NCI-H510A (cell line): ENCODE measurements at places on chromosomes 11 and 22.

- no peak for DNase-seq
Measured at GRCh38 chr11:72784662-72785061, 9.2 kb downstream of the STARD10 start.

DNA sequence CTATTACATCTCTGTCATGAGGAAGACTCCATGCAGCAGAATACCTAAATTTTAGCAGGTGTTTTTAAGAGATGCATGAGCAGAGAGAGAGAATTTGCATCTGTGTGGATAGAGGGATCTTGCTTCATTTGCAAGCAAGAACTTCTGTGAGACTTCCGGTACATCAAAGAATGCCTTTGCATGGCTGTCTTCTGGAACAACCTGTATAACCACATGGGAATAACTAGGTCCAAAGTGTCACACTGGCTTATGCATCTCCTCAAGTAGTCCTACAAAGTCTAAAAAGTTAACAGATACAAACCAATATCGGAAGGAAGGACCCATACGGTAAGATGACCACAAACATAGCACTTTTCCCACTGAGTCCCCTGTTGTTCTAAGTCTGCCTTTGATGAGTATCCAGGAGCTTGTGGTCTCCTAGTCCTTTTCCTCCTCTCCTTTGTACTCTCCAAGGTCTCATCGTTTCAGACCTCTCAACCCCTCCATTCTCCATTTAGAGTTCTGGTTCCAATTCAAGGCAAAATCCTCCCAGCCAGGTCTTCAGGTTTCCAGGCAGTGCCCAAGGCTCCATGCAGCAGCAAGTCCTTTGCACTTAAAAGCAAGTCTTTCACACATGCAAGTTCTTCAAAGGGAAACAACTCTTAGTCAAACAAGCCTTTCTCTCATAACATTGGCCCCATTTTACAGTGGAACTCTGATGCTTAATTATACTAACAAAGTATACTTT, 581.7 kb upstream of the ARHGAP42 start:
- DNase-seq: no peak

DNA sequence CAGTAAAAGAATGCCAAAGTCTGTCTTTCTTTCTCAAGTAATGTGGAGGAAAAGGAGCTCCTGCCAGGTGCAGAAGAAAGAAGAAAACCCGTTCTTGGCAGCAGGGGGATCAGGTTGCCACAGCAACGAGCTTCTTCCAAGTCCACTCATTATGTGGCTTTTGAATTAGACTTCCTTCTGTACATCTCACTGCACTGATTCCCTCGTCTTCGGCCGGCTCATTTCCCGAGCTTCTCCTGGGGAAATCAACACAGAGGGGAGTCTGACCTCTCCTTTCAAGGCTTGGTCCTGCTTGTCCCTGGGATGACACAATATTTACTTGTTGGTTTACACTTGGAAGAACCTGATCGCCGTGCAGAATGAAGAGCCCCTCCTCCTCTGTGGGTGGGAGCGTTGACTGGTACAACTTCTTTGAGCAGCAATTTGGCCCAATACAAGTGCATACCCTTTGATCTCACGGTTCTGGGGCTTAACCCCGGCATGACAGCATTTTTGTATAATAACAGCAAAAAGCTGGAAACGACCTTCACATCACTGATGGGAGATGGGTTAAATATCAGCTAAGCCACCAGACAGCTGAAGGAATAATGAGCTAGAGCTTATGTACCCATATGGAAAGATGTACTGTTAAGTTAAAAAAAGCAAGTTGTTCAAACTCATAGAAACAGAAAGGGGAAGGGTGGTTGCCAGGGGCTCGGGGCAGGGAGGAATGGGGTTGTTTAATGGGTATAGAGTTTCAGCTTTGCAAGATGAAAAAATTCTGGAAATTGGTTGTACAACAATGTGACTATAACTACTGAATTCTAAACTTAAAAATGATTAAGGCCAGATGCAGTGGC, 35.4 kb downstream of the MCHR1 start:
- DNase-seq: no peak

- no peak for DNase-seq
Measured at GRCh38 chr11:12087075-12088004, 23.1 kb upstream of the MICAL2 start.

GRCh38 chr11:113685654-113686359, 20.3 kb downstream of the TMPRSS5 start:
- no peak for DNase-seq

- no peak for DNase-seq
Measured at GRCh38 chr11:121163658-121164308, 62.7 kb downstream of the TECTA start.

DNA sequence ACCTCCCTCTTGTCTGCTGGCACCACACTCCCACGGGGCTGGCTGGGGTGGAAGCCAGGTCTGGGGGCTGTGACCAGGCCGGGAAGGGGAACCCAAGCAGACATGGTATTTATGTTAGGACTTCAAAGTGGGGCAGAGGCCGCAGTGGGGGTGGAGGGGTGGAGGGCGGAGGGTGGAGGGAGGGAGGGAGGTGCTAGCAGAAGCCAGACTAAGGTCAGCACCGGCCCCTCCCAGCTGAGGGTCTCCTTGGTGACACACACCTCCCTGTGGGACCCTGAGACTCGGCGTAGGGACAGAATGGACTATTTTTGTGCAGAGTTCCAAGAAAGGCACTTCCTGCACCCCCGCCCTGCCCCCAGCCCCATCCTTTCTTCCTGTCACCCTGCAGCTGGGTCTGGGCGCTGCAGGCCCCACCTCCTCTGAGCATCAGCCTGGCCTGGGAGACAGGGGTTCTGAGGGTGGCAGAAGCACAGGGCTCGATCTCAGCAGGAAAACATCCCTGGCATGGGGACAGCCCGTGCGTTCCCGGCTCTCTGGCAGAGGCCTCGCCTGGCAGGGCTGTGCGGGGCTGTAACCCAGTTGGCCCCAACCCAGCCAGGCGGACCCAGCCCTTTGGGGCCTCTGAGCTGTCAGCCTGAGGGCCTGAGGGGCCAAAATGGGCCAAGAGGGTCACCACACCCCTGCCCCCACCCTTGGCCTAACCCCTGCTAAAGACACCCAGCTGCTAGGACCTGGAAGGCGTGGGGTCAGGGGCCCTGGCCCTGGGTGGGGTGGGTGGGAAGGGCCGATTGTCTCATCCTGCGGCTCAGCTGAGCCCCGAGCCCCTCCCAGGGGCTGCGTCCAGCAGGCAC, 9.6 kb upstream of the CD248 start:
- DNase-seq: no peak

DNA sequence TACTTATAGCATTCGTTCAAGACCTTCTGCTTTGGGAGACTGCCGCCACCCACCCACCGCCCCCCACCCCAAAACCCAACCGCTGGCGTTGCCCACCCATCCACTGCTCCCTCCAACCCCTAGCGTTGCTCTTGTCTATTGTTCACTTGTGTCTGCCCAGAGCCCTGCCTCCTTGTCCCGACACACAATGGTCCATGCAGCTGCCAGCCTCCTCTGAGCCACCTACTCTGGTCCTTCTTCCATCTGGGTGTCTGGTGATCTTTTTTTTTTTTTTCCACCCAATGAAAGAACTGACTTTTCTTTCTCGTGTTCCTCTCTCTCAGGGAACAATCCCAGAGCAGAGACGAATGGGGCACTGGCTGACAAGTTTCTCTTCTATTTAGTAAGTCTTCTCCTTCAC, 256.0 kb upstream of the SESN3 start:
- DNase-seq: no peak

DNA sequence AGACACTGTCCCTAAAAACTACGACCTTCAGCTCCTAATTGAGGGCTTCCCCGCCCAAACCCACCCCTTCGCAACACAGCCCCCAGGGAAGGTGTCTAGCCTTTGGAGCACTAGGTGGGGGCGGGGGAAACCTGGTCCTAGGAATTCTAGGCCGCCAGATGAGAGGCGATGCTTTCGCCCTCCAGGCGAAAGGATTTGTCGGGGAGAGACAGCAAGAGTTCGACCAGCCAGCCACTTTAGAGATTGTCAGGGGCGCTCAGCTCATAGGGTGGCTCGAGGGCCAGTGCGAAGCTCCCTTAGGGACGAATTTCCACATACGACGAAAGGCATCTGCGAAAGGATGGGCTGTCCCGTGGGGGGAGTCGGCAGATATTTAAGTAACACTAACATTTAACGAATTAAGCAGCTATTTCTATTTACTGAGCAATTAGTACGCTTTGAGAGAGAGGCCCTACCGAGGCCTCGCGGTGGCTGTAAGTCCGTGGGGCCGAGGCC, 5.3 kb downstream of the CD248 start:
- no peak for DNase-seq
